ENCODE measurements at places on chromosomes 12 and 14.

DNA sequence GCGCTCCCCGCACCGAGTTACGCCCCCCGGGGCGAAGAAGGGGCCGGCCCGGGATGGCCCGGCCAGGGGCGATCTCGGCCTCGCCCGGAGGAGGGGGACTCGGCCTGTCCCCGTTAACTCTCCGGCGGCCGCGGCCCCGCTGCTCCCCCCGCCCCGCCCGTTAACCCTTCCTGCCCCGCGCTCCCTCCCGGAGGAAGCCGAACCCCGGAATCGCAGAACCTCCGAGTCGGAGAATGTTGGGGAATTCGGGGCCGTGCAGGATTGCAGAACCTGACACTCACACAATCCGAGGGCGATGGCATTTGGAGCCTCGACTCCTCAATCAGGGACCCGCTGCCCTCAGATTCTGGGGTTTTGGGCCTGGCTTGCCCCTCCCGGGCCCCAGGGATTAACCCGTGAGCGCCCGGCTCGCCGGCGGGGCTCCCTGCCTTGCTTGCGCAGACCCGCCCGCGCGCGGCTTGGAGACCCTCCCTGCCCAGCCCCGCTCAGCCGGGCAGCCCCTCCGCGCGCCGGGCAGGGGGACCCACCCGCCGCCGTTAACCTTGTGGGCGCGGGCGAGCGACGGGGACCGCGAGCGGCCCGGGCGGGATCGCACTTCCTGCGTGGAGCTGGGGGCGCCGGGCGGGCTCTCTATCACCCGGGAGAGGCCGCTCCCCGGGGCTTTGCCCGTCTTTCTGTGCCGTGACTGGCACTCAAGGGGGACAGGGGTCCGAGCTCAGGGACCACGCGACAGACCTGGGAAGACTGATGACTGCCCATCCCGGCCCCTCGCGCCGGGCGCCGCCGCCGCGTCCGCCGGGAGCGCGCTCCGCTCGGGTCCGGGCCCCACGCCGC lies 18.8 kb downstream of the BEGAIN start:
- no peak for DNase-seq

DNA sequence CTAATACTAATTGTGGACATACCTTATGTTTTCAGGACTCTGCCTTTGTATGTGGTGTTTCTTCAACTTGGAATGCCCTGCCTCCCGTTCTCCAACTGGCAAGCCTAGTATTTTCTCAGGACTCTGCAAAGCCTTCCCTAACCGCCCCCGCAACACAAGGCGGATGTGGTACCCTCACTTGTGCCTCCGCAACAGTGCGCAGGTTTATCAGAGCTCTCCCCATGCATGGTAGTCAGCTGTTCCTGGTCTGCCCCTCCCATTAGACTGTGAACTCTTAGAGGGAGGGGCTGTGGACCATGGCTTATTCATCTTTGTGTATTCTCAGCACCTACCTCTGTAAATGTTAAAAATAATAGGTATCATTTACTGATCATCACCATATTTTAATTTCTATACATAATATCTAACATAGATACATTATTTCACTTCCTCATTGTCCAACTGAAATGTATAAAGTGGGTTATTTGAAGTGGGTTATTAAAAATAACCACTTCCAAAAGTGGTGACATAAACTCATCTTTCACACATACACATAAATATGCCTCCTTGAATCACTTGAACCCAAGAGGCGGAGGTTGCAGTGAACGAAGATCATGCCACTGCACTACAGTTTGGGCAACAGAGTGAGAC lies 9.0 kb downstream of the LPAR5 start:
- no peak for DNase-seq

- no peak for DNase-seq
Observed at GRCh38 chr12:62692884-62693283, 226.3 kb downstream of the MON2 start.

DNA sequence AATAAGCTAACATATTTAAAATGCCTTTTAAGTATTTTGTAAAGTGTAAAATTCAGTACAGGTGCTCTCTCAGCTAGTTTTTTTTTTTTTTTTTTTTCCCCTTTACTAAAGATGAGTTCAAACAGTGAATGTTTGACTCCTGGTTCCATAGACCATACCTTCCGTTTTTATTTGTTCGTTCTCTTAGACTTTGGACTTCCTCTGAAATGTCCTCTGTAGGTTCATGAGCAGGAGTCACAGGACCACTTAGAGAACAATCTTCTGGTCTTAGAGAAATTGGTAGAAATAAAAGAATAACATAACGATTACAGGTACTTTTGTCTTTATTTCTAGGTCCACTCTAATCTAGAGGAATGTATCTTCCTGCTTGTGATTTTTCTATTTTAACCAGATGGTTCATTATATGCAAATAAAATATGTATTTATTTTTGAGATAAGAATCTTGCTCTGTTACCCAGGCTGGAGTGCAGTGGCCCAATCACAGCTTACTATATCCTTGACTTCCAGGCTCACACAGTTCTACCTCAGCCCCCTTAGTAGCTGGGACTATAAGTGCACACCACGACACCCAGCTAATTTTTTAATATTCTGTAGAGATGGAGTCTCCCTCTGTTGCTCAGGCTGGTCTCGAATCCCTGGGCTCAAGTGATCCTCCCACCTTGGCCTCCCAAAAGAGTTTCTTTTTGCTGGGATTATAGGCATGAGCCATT lies 25.8 kb downstream of the STYX start:
- no peak for DNase-seq

DNA sequence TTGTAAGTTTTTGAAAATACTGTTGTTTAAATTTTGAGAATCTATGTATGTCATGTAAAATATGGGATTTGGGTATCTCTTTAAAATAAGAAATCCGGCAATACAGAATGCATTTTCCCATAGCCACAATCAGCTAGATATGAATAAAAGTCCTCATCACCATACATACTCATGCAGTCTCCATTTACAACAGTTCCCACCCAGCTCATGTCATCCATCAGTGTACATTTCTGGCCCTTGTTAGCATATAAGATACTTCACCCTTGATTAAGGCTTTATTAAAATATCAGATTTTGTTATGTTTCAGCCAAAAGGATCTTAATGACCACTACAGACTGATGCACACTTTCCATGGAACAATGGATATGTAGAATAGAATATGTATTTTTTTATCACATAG lies 218.0 kb downstream of the DPY19L2 start:
- no peak for DNase-seq

GRCh38 chr12:96399919-96400630 lies at the start of gene CDK17:
Gene CDK17 (minus strand): TSS chr12:96400439. CDS start chr12:96334836, 65,603 bp downstream.
- peak; percentile 84 for DNase-seq

DNA sequence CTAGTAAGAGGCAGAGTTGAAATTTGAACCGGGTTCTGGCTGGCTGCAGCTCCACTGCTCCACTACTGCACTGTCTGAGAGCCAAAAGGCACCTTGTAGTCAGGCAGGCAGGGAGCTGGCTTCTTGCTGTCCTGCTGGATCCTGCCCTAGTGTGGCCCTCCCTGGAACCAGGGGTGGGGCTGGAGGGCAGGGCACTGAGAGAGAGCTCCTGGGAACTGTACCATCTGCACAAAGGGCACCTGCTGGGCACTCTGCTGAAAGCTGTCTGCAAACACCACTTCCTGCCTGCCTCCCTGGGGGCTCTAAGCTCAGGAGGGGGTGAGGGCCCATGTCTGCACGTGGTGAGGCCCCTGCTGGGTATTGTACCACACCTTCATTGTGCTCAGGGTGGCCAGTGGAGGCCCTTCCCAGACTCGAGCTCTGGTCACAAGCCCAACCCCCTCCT lies 19.0 kb upstream of the TCL1B start:
- no peak for DNase-seq

GRCh38 chr14:95287176-95287754 lies 32.4 kb downstream of the CLMN start:
- no peak for DNase-seq

GRCh38 chr12:51198568-51199365 lies 19.1 kb downstream of the POU6F1 start:
- DNase-seq = no peak

GRCh38 chr14:74491956-74492775 lies 939 bp downstream of the NPC2 start:
- no peak for DNase-seq

DNA sequence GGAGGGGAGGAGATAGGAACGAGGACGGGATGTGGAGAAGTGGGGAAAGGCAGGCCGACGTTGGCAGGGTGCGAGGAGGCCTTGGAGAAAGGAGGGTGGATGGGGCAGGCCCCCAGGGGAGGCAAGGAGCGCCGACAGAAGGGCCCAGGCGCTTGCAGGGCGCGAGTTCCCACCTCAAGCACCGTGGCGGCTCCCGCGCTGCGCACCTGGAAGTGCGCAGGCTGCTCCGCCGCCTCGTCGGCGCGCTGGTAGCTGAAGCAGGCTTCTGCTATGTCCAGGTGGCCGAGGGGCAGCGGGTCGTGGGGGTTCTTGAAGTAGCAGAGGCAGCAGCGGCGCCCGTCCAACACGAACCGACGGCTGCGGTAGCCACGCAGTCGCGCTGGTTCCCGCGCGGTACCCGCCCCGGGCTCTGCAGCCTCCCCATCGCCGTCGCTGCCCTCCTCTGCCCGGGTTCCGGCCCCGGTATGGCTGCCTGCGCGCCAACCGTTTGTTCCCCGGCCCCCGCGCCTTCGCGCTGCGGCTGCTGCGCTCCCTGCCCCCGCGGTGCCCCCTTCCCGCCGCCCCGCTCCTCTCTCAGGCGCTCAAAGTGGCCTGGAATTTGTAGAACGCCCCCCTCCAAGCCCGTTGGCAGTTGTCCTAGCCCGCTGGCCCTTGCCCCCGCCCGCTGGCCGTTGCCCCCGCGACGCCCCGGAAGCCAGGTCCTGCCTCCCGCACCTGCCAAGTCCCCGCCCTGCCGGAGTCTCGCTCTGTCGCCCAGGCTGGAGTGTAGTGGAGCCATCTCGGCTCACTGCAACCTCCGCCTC lies 1.1 kb upstream of the ACTR6 start:
- peak; percentile 70 for DNase-seq

DNA sequence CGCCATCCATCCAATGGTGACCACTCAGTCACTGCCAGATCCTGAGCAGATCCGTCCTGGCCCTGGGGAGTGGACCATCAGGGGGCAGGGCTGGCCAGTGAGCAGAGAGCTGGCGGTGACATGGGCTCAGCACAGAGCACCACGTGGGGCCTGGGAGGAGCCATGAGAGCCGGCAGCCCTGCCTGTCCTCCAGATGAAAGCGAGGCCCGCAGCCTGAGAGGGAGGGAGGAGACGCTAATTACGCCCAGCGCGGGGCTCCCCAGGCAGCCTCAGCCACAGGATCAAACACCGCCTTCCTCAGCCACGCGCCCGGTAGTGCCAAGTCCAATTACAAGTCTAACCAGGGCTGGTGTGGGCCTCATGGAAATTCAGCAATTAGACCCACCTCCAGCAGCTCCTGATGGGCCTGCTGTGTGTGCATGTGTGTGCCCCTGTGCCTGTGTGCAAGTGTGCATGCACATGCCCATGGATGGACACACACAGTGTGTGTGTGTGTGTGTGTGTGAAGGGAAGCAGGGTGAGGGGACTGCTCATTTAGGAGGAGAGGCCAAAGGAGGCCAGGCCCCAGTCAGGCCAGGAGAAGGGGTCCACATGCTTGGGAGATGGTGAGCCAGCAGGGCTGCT lies 68.0 kb downstream of the KIF26A start:
- DNase-seq = no peak

- no peak for DNase-seq
Observed at GRCh38 chr12:100566887-100567637, 6.4 kb upstream of the GAS2L3 start.

DNA sequence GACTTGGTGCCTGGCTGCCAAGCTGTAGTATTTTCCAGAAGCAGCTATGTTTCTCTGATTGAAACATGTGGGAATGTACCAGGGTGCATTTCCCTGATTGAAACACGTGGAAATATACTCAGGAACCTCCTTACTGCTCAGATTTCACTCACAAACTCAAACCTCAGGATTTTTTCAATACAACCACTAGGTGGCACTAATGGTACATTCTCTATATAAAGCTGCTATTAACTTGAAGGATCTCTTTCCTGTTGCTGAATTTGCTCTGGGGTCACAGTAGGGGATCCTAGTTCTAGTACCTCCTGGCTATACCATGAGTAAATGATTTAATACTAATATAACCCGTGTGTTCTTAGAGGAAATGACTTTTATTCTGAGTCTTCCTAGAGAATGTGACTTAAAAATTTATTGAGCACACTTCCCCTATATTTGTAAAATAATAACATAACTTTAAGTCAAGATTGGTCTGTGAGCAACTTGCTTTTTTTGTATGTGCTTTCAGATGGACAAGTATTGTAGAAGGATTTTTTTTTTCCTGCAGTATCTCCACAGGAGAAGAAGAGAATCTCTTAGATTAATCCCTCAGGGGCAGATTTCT lies 173.8 kb upstream of the MIS18BP1 start:
- no peak for DNase-seq

- no peak for DNase-seq
Observed at GRCh38 chr14:38502239-38502638, 246.3 kb upstream of the CLEC14A start.

DNA sequence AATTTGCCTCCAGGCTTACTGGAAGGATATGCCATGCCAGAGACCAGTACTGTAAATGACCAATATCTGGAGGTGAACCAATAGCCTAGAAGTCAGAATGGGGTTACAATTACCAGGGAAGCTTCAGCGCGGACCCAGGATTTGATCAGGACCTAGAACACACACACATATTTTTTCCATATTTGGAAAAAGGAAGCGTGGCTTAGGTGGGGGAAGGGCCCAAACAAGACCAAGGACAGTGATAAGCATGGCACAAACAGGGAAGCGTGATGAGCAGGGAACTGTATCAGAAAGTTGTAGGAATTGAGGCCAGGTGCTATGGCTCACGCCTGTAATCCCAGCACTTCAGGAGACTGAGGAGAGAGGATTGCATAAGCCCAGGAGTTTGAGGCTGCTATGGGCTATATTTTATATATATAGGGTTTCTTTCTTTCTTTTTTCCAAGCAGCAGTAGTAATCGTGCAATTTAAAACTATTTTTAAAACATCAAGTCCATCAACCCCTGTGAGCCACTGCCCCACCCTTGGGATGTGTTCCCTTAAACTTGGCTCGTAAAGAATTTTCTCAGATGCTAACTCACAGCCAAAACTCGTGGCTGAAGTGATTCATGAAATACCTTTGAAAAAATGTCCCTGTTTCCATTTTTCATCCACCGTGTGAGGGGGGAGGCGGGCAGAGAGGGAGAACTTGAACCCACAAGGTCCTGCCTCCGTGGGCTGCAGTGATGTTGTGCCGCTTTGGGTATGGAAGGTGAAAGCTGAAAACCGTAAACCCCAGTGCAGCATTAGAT lies 16.7 kb downstream of the HRK start:
- no peak for DNase-seq

- DNase-seq = no peak
Observed at GRCh38 chr12:121825041-121825523, 21.3 kb downstream of the SETD1B start.

GRCh38 chr14:96482986-96483385 lies 19.2 kb upstream of the PAPOLA start:
- no peak for DNase-seq

- no peak for DNase-seq
Observed at GRCh38 chr12:5437182-5437583, 5.3 kb downstream of the NTF3 start.

- DNase-seq = no peak
Observed at GRCh38 chr12:120175062-120175461, 19.5 kb downstream of the GCN1 start.

- DNase-seq = no peak
Observed at GRCh38 chr12:130953771-130954543, at the start of gene ADGRD1. Gene ADGRD1 (plus strand): TSS chr12:130953907. CDS start chr12:130954466, 559 bp downstream.

Measured in activated T-helper 1 cell treated with Interleukin-2 at 50 U/mL for 16 hours (primary cell).